ENCODE measurements at places on chromosomes 6 and 20.

- DNase-seq: no peak
Measured at GRCh38 chr6:158031381-158032353, 50.0 kb downstream of the SYNJ2 start.

DNA sequence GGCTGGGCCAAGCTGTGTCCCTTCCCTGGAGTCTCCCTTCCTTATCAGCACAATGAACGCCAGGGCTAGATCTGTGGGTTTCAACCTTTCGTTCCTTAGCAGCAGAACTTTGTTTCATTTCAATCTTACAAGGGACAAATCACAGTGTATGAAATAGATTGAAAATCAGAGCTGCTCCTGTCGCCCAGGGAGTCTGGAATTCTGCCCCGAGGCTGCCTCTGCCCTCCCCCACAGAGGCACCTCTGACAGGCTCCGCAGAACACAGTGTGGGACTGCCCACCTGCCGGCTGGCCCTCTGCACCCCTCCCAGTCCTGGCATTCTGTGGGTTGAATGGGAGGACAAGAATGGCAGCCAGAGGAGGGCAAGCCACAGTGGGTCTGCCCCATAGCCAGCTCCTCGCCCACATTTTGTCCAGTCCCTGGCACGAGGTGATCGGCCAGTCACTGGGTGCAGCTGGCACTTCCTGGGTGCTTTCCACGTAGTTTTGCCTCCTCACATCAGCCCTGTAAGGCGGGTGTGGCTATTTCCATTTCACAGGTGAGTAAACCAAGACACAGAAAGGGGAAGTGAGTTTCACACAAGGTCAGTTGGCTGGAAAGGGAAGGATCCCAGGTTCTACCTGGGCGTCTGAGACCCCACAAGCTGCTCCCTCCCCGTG is 26.1 kb downstream of the MANBAL start:
- no peak for DNase-seq

DNA sequence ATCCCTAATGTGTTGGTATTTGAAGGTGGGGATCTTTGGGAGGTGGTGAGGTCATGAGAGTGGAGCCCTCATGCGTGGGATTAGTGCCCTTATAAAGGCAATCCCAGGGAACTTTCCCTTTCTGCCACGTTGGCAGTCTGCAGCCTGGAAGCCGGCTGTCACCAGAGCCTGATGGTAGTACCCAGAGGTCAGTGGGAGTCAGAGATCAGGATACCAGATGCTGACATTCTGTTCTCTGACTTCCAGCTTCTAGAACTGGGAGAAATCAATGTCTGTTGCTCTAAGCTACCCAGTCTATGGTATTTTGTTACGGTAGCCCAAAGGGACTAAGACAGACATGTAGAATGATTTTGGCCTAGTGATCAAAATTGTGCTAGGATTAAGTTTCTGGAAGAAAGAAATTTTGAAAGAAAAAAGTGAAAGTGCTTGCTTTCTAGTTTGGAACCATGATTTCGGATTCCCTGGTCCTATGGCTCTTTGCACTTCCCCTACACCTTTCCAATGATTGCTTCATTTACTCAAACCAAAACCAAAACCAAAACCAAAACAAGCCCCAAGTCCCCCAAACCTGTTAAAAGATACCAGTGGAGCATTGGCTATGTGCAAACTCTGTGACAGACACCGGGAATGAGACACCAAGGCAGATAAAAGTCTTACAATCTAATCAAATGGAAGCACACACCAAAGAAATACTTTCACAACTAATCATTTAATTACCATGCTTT is 173.7 kb upstream of the ZNF217 start:
- DNase-seq: no peak

GRCh38 chr6:107330168-107330567 is 129.2 kb downstream of the PDSS2 start:
- no peak for DNase-seq

DNA sequence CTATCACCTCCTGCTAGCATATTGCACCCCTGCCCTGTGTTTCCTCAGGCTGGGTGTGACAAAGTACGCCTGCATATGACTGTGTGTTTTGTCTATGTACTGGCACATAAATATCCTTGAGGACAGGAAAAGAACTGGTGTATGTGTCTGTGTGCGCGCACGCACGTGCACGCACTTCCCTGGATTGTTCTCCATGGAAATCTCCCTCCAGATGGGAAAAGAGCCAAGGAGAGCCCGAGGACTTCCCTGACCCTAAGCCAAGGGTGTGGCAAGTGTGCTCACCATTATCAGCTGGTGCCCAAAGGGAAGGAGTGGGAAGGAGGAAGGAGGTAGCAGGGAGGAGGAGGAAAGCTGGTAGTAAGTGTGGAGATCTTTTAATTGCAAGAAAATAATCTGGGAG is 117.6 kb downstream of the HIVEP2 start:
- no peak for DNase-seq

Data from AG04449 (cell line).